Right renal cortex interstitium (tissue), 3 donors: ENCODE measurements at places on chromosomes 2 and 18. TPM values are rescaled to one million over a fixed set of nuclear protein-coding genes. Genes with fewer than 3 reads are reported as not detected.

GRCh38 chr18:7438646-7439045 is 128.5 kb upstream of the PTPRM start:
- no peak for DNase-seq

- no peak for DNase-seq
Observed at GRCh38 chr2:97005353-97005752, 19.0 kb upstream of the FAM178B start.

DNA sequence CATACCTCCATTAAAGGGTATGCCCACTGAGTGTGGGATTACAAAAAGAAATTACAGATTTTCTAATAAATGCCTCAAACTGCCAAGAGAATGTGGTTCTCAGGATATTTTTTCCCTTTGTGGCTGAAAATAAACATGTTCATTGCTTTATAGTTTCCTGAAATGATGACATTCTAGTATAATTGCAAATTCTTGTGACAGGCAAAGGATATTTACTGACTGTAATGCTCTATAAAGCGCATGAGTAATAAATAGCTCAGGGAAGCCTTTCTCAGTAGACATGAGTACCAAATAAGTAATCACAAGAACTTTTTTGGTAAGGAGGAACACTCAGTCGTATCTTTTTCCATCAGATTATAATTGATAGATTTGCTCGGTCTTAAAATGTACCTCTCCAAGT is 72.3 kb downstream of the FTCDNL1 start:
- DNase-seq = no peak

DNA sequence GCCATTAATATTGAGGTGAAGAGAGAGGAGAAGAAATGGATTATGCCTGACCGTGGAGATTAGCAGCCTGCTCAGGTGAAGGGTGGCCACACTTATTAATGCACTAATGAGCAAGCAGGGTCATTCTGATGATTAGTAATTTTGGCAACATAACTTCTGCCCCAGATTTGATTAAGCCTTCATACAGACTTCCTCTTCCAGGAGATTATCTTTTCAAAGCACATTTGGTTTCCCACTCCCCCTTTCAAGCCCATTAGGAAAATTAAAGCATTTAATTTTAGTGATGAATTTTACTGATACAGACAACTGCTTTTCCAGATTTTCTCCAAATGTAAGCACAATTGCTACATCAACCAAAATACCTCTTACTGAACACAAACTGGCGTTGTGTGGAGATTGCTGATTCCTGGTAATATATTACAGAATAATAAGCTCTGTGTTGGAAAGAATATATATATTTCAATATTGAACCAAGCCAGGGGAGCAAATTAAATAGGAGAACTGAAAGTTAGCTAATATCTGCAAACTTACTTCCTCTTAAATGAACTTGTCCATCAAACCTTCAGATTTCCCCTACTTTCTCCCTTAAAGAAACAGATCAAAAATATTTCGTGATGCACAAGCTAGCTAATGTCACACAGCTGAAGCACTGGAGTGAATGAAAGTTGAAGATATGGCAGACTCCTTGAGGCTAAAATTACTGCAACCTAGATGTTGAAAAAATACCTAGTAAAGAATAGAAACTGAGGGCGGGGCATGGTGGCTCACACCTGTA is 140.8 kb downstream of the FAM210A start:
- no peak for DNase-seq

GRCh38 chr18:37711766-37712505 is 146.3 kb upstream of the CELF4 start:
- DNase-seq = no peak

- no peak for DNase-seq
Observed at GRCh38 chr2:64950226-64951160, 38.7 kb upstream of the SLC1A4 start.

GRCh38 chr18:51724790-51725721 is 527.6 kb upstream of the MEX3C start:
- DNase-seq = no peak

DNA sequence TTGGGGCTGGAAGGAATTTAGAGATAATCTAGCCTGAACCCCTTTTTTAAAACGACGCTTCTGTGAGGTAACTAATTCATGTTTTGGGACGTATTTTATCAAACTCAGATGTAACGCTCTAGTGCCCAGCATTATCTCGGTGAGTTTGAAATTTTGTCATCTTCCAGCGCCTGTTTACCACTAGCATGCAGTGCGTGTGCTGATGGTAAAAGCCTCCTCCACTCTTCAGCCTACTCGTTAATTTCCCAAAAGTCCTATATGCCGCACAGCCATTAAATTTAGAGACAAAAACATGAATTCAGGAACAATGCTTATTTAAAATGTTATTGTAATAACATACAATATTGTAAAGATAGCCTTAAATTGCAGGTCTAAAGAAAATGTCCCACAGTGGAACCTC is 2.8 kb downstream of the ZCCHC2 start:
- DNase-seq = no peak

Gene MSH2
- 83.8 TPM for polyA plus RNA-seq

Gene PDE1A
- polyA plus RNA-seq = 21.0 TPM
